Subcutaneous adipose tissue (tissue), 4 donors: ENCODE measurements at places on chromosomes 3 and 15. TPM values are rescaled to one million over a fixed set of nuclear protein-coding genes. Genes with fewer than 3 reads are reported as not detected.

CPN2 gene
- not detected for total RNA-seq

FLNB gene
- total RNA-seq = 73.2 TPM

RYR3 gene
- 1.5 TPM for total RNA-seq

DPPA2 gene
- not detected for total RNA-seq

GPR15 gene
- not detected for total RNA-seq

GRIP2 gene
- 0.22 TPM for total RNA-seq

ACKR2 gene
- 7.3 TPM for total RNA-seq

CYP1A2 gene
- total RNA-seq = not detected

TMC3 gene
- total RNA-seq = not detected

ADAMTS7 gene
- total RNA-seq = 10.2 TPM

ATP8B4 gene
- total RNA-seq = 39.9 TPM

LSM3 gene
- total RNA-seq = 9.7 TPM

LTK gene
- total RNA-seq = 2.4 TPM

EPB42 gene
- 1.5 TPM for total RNA-seq

ISLR2 gene
- total RNA-seq = not detected

SUMF1 gene
- total RNA-seq = 102 TPM

AQP9 gene
- 119 TPM for total RNA-seq

MUSTN1 gene
- total RNA-seq = 4.9 TPM

MESP2 gene
- 0.57 TPM for total RNA-seq

FAM81A gene
- 2.2 TPM for total RNA-seq

PTH1R gene
- 16.0 TPM for total RNA-seq

PLA2G4D gene
- 0.57 TPM for total RNA-seq

HES1 gene
- total RNA-seq = 12.1 TPM

OPA1 gene
- total RNA-seq = 65.7 TPM
